ENCODE measurements at places on chromosomes 6 and 20. TPM values are rescaled to one million over a fixed set of nuclear protein-coding genes. Genes with fewer than 3 reads are reported as not detected.

Gene KIAA0408
- 0.58 TPM for polyA plus RNA-seq

- DNase-seq: peak; percentile 71
Measured at GRCh38 chr6:41200296-41200900, 551 bp downstream of the TREML2 start.

Gene SNAP91
- polyA plus RNA-seq: not detected

DNA sequence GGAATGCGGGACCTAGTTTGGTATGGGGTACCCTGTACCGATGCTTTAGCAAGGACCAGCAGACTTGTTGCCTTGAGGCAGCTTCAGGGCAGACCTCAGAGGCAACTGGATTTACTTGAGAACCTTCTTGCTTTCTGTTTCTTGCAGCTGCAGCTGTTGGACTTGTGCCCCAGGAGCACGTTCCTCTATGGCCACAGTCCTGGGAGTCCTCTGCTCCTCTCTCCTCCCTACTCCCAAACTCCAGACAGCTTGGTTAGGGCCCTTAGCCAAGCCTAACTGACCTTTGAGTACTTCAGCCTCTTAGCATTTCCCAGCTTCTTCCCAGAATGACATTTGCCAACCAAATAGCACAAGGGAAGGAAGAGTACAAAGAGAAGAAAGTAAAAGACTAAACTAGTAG, 34.7 kb downstream of the GHRH start:
- DNase-seq: no peak

Gene MEI4
- polyA plus RNA-seq: not detected

DNA sequence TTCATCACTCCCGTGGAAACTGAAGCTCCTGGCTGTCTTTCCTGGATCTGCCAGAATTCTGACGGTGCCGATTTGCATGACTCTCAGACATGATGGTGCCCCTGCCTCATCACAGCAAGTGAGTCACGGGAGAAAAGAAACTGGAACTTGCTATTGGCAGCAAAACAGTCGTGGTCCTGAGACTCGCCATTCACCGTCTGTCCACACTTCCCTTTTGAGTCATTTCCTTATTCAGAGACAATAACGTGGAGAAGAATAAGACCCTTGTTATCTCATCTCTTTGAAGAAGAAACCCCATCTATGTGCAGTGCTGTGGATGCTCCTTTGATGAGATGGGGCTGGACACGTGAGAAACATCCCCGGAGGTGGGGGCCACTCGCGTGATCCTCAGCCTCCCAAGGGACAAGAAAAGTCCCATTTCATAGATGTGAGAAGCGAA, 4.2 kb downstream of the GPR31 start:
- peak; percentile 77 for DNase-seq

DNA sequence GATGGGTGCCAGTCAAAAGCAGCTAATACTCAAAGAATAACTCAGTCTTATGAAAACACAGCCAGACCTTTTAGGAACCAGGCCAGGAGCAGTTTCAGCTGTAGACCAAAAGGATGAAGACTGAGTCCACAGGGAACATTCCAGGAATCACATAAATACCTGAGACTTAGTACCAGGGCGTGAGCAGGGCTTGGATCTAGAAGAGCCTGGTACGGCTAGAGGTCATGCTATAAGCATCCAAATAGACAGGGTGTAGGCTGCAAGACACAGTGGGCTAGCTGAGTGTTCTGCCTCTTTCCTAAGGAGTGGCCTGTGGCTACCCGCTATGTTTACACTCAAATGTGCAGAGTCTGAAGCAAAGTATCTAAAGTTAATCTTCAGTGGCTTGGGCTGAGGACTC, 29.5 kb upstream of the LRRC1 start:
- DNase-seq: no peak

Measured in B cell (primary cell).